Thoracic aorta (tissue), 2 donors: ENCODE measurements at places on chromosomes 3 and 15.

DNA sequence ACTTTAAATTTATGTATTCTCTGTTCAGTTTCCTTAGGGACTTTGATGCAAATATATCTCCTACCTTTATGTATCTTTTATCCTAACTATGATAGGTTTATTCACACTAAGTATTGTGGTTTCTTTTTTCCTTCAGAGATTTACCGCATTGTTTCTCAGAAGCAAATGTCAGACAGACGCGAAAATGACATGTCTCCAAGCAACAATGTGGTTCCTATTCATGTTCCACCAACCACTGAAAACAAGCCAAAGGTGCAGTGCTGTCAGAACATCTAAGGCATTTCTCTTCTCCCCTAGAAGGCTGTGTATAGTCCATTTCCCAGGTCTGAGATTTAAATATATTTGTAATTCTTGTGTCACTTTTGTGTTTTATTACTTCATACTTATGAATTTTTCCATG, 18.3 kb downstream of the RAB11A start:
- no peak for DNase-seq

GRCh38 chr15:57503051-57503702, 88.5 kb upstream of the MYZAP start:
- no peak for DNase-seq

- DNase-seq: no peak
These were observed 66.5 kb downstream of the NME9 start for GRCh38 chr3:138263104-138263503.

- no peak for DNase-seq
These were observed 77.5 kb downstream of the RPN1 start for GRCh38 chr3:128573160-128573559.

- no peak for DNase-seq
These were observed 60.1 kb downstream of the UACA start for GRCh38 chr15:70703096-70703878.

- no peak for DNase-seq
These were observed 24.3 kb downstream of the ATP10A start for GRCh38 chr15:25838871-25839195.

DNA sequence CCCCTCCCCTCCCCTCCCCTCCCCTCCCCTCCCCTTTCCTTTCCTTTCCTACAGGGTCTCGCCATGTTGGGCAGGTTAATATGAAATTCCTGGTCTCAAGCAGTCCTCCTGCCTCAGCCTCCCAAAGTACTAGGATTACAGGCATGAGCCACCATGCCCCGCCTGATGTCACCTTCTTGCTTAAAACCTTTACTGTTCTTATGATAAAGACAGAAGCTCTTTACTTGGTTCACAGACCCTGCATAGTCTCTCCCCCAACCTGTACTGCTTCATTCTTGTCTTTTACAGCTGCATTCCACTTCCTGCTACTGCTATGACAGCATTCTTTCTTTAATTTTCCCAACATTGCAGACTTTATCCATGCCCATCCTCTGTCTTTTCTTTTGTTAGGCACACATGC, 20.8 kb downstream of the MED12L start:
- DNase-seq: no peak
